ENCODE measurements at places on chromosomes 1 and 21.

GRCh38 chr1:113949007-113949406 lies 19.9 kb downstream of the HIPK1 start:
- no peak for DNase-seq

GRCh38 chr1:76862447-76862846 lies 4.8 kb upstream of the ST6GALNAC5 start:
- DNase-seq: no peak

GRCh38 chr1:38962560-38962959 lies 20.9 kb upstream of the RHBDL2 start:
- no peak for DNase-seq

GRCh38 chr21:35136586-35137219 lies 87.6 kb upstream of the RUNX1 start:
- DNase-seq: no peak

- DNase-seq: no peak
Measured at GRCh38 chr21:35705237-35705887, 355.0 kb downstream of the SETD4 start.

GRCh38 chr1:101262060-101262459 lies 25.2 kb downstream of the S1PR1 start:
- DNase-seq: no peak

DNA sequence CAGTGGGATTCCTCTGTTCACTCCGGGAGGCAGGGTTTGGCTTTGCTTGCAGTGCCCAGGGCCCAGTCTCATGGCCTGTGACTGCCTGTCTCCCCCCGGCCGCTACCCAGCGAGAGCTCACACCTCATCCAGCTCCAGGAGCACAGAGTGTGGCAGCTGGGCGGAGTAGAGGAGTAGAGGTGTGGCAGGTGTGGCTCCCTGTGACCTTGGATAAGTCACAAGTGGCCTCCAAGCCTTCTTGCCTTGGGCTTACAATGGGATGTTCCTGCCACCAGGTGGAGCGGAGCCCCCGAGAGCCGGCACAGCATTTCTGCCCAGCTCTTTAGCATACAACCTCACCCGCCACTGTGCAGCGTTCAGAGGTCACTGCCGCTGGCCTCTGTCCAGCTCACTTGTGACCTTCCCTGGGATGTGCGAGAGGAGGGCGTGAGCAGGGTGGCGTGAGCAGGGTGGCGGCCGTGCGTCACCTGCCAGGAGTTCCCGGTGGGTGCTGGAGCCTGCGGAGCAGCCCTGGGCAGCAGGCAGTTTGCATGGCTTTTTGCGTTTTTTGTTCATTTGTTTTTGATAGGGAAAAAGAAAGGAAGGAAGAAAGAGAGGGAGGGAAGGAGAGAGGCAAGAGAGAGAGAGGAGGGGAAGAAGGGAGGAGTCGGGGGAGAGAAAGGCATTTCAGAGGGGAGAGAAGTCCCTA lies 42.4 kb downstream of the CRYAA start:
- DNase-seq: no peak

DNA sequence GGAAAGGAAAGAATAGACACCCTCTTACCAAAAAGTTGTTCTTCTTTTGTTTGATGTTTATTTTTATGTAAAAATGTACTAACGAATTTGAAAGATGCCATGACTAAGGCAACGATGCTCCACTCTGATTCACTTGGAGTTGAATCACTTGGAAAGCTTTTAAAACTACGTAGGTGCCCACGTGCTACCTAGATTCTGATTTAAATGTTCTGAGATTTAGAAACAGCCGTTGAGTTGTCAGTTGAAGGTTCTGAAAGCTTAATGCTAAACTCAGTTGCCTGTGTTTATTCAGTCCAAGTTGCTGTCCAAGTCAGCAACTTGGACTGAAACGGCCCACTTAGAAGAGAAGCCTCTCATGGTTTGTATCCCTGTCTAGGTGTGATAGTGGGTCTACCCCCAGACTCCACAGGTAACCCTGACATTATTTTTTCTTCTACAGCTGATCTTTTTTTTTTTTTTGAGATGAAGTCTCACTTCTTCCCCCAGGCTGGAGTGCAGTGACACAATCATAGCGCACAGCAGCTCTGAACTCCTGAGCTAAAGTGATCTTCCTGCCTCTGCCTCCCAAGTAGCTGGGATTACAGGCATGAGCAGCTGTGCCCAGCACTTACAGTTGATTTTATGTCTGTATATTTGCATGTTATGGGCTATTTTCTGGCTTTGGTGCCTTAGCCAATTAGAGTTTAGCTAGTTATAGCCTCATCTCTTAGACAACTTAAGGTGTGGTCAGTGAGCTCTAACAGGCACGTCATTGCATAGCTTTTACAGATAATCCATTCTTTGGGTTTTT lies 1.4 kb upstream of the VAMP4 start:
- no peak for DNase-seq

DNA sequence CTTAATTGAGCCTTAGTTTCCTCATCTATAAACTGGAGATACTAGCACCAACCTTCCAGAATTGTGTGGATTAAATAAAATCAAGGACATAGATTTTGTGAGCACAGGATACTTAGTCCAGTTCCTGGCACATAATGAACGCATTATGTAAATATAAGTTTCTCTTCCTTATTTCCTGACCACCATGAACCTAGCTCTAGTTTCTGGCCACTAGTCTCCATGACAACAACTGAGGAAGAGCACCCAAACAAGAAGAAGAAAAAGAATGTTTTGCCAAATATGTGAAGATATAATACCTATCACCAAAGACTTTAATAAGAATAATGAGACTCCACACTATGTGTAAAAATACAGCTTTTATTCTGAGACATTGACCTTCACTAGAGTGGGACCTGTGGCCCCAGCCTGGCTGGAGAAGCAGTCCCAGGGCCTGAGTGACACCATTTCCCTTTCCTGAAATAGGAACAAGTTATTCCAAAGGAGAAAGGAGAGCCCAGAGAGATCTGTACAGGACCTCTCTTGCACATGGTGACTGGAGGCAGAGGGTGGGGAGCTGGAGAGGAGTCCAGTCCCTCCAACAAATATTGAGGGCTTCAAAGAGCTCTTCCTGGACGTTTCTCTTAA lies 940 bp upstream of the USF1 start:
- no peak for DNase-seq

- no peak for DNase-seq
Measured at GRCh38 chr1:39640861-39641260, 1.4 kb upstream of the HEYL start.

- no peak for DNase-seq
Measured at GRCh38 chr1:218439541-218440295, 94.6 kb downstream of the TGFB2 start.

DNA sequence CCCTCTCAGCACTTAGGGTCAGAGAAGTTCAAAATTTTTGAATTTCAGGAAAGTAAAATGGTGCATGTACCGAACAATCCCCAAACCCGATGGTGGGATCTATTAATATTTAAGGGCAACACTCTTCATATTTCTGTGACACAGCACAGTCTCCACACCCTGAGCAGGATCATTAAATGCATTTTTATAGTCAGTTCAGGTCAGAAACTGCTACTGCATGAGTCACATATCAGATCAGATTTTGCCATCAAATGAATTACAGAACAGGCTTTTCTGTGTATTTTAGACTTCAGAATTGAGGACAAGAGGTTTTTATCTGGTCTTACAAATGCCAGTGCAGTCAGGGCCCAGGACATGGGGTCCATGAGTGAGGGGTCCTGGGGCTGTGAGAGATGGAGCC lies 79.2 kb downstream of the RIPK4 start:
- DNase-seq: no peak

- no peak for DNase-seq
Measured at GRCh38 chr1:244675167-244675566, 22.2 kb downstream of the DESI2 start.

Data from activated naive CD4-positive, alpha-beta T cell (primary cell).